Activated naive CD4-positive, alpha-beta T cell treated with anti-CD3 and anti-CD28 coated beads, Interleukin-2, amount 10 ng/mL, durations not matched to agents 7 days and 5 days (primary cell): ENCODE measurements at places on chromosomes 7 and 10.

DNA sequence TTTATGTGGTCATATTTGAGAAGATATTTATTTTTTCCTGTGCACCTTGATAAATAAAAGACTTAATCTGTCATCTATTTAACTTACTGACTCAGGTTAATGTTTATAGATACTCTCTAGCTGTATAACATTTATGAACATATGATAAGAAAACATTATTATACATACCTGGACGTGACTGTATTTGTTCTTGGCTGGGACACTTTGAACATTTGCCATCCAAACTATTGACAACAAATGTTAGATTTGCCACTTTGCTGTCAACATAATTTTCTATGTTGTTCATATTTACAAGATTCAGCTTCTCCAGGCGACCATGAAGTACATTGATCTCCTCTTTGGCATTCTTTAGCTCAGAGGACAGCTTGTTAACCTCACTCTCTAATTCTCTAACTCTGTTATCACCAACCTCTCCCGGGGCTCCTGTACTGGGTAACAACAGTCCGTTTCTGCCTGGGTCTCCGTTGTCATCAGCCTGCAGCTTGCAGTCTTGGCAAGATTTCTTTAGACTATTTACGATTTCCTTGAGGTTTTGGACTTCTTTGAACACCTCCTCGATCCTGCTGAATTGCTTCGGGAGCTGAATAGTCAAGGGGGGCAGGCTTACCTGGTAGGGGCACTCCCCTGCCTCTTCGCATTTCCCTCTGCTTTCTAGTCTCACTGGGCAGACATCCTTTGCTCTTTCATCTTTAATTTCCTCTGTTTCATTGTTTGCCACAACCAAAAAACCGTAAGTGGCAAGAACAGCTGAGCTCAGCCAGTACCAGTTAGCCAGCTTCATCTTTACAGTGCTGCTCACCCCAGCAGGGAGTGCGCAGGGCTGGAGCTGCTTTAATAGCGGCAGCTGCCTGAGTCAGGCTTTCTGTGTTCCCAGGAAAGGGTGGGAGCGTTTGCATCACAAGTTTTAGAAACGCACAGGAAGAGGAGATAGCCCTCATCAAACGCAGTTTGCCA, at the start of gene FGL2:
Gene FGL2, minus strand, starts transcription at position 807 of the 954 bp plus-strand sequence. Its CDS starts 26 bp downstream, at position 781.
- H3K27me3 ChIP-seq = peaks cover 5% of the 10 kb centered on the region
- H3K27ac ChIP-seq = peak within 1 kb of the TSS; percentile 67
- peak; percentile 56 for DNase-seq
- H3K4me1 ChIP-seq = peaks cover 35% of the 10 kb centered on the region
- H3K4me3 ChIP-seq = peak within 1 kb of the TSS; percentile 63
- H3K36me3 ChIP-seq = peaks cover 3% of the 10 kb centered on the region

GRCh38 chr7:4010923-4011656, 671.0 kb upstream of the FOXK1 start:
- no peak for DNase-seq
- no peak overlapping the region for H3K4me3 ChIP-seq
- H3K36me3 ChIP-seq = no peaks in the 10 kb centered on the region
- no peak overlapping the region for H3K27ac ChIP-seq

GRCh38 chr7:24555184-24555583, 18.1 kb upstream of the PALS2 start:
- peaks cover 2% of the 10 kb centered on the region for H3K4me1 ChIP-seq
- no peak overlapping the region for H3K27ac ChIP-seq
- no peaks in the 10 kb centered on the region for H3K36me3 ChIP-seq
- DNase-seq = no peak
- no peak overlapping the region for H3K4me3 ChIP-seq
- H3K27me3 ChIP-seq = no peaks in the 10 kb centered on the region

DNA sequence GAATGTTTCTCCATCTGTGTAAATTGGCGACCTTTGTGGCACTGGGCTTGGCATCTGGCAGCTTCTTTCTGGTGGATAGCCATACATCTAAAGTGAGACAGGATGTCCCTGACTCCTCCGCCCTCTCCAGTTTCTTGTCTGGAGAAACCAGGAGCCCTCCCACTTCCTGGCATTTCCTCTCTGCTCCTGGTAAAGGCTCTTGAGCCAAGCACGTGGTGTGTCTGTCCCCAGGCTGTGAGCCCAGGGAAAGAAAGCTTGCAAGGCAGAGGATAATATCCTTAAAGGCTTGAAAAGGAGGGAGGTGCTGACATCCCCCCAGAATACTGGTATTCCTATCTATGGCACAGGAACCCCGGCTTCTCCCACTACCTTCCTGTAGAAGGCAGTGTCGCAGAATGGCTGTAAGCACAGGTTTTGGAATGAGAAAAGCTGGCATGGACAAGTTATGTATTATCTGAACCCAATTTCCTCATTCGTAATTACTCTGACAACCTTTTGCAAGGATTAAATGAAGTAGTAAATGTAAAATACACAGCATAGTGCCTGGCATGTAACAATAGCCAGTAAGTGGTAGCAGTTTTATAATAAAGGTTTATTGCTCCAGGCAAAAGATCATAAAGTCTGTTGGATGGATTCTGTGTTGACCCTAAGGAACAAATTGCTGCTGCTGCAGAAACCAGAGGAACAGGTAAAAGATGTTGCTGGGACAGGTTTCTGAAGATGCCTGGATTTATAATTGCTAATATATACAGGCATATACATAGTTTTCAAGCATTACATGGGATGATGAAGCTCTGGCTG, 11.8 kb upstream of the ACSL5 start:
- H3K4me3 ChIP-seq = no peak overlapping the region
- H3K4me1 ChIP-seq = no peaks in the 10 kb centered on the region
- H3K27ac ChIP-seq = no peak overlapping the region
- no peaks in the 10 kb centered on the region for H3K36me3 ChIP-seq
- DNase-seq = no peak
- H3K27me3 ChIP-seq = peaks cover 11% of the 10 kb centered on the region

DNA sequence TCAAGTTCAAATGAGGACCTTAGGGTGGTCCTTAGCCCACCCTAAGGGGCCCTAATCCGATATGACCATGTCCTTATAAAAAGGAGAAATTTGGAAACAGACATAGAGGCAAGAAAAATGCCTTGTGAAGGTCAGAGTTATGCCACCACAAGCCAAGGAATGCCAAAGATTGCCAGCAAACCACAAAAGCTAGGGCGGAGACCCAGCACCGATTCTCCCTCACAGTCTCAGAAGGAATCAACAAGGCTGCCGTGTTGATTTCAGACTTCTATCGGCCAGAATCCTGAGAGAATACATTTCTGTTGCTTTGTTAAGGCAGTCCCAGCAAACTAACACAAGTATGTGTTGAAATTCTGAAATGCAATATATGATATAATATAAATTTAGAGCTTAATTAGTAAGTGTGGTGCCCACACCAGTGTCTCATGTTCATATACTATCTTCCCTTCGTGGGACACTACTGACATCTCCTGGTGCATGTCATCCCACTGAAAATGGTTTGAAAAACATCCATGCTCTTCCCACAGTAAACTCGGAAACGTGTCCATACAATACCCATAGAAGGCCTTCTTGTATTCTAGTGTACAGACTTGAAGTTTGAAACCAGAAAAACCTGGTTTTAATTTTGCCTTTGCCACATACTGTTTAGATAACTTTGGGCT, 349.0 kb downstream of the TNS3 start:
- H3K27me3 ChIP-seq = no peaks in the 10 kb centered on the region
- no peaks in the 10 kb centered on the region for H3K36me3 ChIP-seq
- H3K27ac ChIP-seq = no peak overlapping the region
- no peaks in the 10 kb centered on the region for H3K4me1 ChIP-seq
- no peak for DNase-seq

DNA sequence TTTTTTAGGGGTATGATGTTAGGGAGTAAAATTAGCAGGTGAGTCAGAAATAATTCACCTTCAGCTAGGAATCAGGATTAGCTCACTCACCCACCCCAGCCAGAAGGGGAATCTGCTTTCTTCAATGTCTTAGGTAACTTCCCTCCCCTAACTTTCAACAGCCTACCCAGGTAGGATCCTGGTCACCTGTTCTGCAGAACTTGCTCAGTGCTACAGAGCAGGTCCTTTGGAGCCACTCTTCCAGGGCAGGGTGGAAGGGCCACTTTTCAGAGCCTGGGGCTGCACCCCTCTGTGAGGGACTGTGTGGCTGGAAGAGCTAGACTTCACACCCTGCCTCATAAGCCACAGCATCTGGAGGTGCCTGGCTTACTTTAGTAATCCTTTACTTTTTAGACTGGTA, 58.1 kb downstream of the SHH start:
- peaks cover 49% of the 10 kb centered on the region for H3K36me3 ChIP-seq
- DNase-seq = no peak
- H3K27ac ChIP-seq = peak overlapping the region; percentile 26

GRCh38 chr7:27101957-27102580, 414 bp downstream of the HOXA2 start:
- H3K27ac ChIP-seq = no peak overlapping the region
- H3K27me3 ChIP-seq = peaks cover 91% of the 10 kb centered on the region
- peaks cover 15% of the 10 kb centered on the region for H3K4me1 ChIP-seq
- peaks cover 6% of the 10 kb centered on the region for H3K36me3 ChIP-seq

DNA sequence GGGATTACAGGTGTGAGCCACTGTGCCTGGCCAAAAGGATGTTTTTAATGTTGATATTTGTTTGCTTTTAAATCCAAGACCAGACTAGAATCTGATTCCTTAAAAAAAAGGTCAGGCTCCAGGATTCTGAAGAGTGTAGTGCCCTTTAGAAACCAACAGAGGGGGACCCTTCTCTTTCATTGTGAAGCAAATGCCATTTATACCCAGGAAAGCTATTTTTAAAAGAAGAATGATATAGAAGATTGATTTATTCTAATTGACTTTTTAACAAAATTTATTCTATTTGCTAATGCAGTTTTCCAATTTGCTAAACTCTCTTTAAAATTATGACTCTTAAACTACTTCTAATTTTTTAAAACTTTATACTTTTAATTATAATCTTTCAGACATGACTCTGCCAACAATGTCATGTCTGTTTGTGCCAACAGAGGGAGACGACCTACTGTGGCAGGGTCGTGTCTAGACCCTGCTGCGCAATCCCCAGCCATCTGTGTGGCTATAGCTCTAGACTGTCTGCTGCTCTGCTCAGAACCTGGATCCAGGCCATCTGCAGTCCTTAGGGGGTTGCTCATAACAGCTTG, 201.0 kb upstream of the IMMP2L start:
- no peak overlapping the region for H3K4me3 ChIP-seq
- H3K36me3 ChIP-seq = no peaks in the 10 kb centered on the region
- H3K27ac ChIP-seq = no peak overlapping the region
- no peaks in the 10 kb centered on the region for H3K4me1 ChIP-seq

- no peak for DNase-seq
- H3K36me3 ChIP-seq = no peaks in the 10 kb centered on the region
- no peak overlapping the region for H3K27ac ChIP-seq
- peaks cover 3% of the 10 kb centered on the region for H3K4me1 ChIP-seq
Observed at GRCh38 chr10:116792817-116793216, 50.5 kb upstream of the HSPA12A start.

GRCh38 chr10:111506266-111507034, 429.6 kb downstream of the ADRA2A start:
- H3K4me3 ChIP-seq = no peak overlapping the region
- H3K36me3 ChIP-seq = no peaks in the 10 kb centered on the region
- no peak overlapping the region for H3K27ac ChIP-seq
- no peaks in the 10 kb centered on the region for H3K27me3 ChIP-seq
- no peaks in the 10 kb centered on the region for H3K4me1 ChIP-seq

DNA sequence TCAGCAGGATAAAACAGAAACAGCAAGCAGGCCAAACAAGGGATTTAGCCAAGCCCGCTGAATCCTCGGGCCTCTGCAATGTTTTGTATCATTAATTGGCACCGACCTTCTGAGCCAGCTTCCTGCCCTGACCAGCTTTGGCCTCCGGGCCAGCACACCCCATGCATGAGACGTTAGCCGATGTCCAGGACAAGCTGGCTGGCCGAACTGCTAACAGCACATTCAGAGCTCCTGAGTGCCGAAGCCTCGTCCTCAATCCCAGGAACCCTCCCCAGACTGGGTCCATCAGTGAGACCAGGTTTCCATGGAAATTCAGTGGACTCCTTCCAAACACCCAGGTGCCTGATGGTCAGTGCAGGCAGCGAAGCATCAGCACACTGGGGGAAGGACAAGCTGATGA, 134.3 kb upstream of the PFKP start:
- no peak overlapping the region for H3K4me3 ChIP-seq
- peaks cover 20% of the 10 kb centered on the region for H3K27me3 ChIP-seq
- H3K36me3 ChIP-seq = no peaks in the 10 kb centered on the region
- no peaks in the 10 kb centered on the region for H3K4me1 ChIP-seq

DNA sequence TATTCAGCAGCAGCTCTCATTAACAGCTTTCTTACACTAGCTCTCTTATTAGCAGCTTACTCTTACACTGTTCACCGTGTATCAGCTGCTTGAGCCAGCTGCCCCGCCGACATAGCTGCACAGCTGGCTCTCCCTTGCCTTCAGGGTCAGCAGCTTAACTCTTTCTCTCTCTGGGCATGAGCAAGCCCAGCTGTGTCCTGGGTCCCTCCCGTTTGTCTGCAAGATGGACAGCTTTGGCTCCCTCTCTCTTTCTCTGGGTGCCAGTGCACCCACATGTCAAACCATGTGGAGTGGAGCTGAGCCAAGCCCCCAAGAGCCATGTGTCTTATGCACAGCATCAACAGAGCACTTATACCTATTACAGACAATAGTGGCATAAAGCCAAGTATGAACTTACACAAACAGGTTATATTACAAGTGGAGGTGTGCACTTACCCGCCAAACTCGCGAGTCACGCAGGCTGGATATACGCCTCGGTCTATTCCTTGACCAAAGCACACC, 35.7 kb upstream of the MTPAP start:
- H3K27me3 ChIP-seq = peaks cover 50% of the 10 kb centered on the region
- no peaks in the 10 kb centered on the region for H3K4me1 ChIP-seq

- no peak for DNase-seq
- H3K4me3 ChIP-seq = no peak overlapping the region
- H3K27me3 ChIP-seq = peaks cover 18% of the 10 kb centered on the region
- H3K27ac ChIP-seq = no peak overlapping the region
- H3K36me3 ChIP-seq = no peaks in the 10 kb centered on the region
- H3K4me1 ChIP-seq = no peaks in the 10 kb centered on the region
Observed at GRCh38 chr10:99444383-99445045, 14.1 kb upstream of the GOT1 start.

DNA sequence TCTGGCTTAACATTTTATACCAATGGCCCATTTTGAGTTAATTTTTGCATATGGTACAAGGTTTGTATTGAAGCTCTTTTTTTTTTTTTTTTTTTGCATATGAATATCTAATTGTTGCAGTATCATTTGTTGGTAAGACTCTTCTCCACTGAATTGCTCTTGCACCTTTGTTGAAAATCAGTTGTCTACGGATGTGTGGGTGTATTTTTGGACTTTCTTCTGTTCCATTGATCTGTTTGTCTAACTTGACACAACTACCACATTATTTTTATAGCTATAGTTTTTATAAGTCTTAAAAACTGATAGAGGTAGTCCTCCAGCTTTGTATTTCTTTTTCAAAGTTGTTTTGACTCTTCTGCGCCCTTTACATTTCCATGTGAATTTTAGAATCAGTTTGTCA, 53.9 kb downstream of the AHCYL2 start:
- DNase-seq = no peak
- H3K27ac ChIP-seq = no peak overlapping the region
- no peaks in the 10 kb centered on the region for H3K36me3 ChIP-seq

- H3K27me3 ChIP-seq = peaks cover 8% of the 10 kb centered on the region
- no peaks in the 10 kb centered on the region for H3K4me1 ChIP-seq
- no peak for DNase-seq
- H3K27ac ChIP-seq = no peak overlapping the region
Observed at GRCh38 chr10:62904281-62904875, 88.2 kb upstream of the EGR2 start.

- H3K4me3 ChIP-seq = no peak overlapping the region
- DNase-seq = no peak
- no peaks in the 10 kb centered on the region for H3K27me3 ChIP-seq
- H3K36me3 ChIP-seq = peaks cover 2% of the 10 kb centered on the region
- no peak overlapping the region for H3K27ac ChIP-seq
Observed at GRCh38 chr7:38831259-38831996, 77.6 kb downstream of the VPS41 start.
